ENCODE measurements at places on chromosomes 5 and 9.

- no peak for DNase-seq
Measured at GRCh38 chr5:153086486-153086885, 404.0 kb upstream of the GRIA1 start.

- no peak for DNase-seq
Measured at GRCh38 chr5:110088676-110089436, 399.1 kb downstream of the MAN2A1 start.

DNA sequence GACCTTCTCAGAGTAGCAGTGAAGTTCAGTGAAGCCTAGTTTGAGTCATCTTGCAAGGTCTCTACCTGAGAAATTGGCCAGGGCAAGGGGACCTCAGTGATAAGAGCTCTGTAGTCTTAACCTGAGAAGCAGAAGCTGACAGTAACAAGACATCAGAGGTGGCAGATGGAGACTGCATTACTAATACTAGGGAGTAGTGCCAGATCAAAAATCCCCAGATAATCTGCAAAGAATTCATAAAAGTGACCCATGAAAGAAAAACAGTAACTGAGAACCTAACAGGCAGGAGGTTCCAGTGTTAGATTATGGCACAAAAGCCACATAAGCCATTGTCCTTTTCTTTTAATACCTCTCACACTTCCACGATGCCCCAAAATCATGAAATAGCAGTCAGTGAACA lies 175.5 kb downstream of the MUSK start:
- DNase-seq = no peak

GRCh38 chr9:93128011-93128714 lies 5.9 kb downstream of the NINJ1 start:
- DNase-seq = no peak

GRCh38 chr5:143118222-143118621 lies 285.3 kb downstream of the NR3C1 start:
- DNase-seq = no peak

GRCh38 chr5:157271740-157272271 lies 5.9 kb downstream of the CYFIP2 start:
- peak; percentile 67 for DNase-seq

GRCh38 chr9:31824860-31825259 lies 559.6 kb upstream of the ACO1 start:
- DNase-seq = no peak

DNA sequence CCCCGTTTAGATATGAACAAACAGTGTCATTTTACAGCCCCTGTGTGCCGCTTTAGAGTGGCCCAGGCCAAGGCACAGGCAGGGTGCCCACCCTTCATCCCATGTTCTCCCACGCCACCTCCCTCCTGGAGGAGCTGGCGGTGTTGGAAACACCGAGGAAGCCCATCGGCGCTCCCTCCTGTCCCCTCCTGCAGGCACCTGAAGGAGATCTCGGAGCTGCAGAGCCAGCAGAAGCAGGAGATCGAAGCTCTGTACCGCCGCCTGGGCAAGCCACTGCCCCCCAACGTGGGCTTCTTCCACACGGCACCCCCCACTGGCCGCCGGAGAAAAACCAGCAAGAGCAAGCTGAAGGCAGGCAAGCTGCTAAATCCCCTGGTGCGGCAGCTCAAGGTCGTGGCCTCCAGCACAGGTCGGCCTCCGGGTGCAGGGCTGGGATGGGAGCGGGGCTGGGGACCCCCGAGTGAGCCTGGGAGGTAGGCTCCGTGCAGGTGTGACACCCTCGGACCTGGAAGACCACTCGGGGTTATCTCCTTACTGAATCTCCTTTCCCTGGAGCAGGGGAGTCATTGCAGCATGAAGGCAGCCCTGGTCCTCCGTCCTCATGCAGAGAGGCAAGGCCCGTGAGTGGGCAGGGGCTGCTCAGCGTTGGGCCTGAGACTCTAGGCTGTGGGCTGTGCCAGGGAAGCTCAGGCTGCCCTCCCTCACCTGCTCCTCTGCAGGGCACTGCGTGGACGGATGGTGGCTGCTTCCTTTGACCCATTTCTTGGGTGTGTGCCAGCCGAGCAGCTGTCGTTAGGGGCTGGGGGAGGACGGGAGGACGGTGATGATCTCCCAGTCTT lies 113.9 kb downstream of the WNK2 start:
- DNase-seq = no peak

- no peak for DNase-seq
Measured at GRCh38 chr5:144093868-144094267, 76.6 kb downstream of the YIPF5 start.

- DNase-seq = no peak
Measured at GRCh38 chr9:8362250-8362649, 562.7 kb upstream of the DMAC1 start.

DNA sequence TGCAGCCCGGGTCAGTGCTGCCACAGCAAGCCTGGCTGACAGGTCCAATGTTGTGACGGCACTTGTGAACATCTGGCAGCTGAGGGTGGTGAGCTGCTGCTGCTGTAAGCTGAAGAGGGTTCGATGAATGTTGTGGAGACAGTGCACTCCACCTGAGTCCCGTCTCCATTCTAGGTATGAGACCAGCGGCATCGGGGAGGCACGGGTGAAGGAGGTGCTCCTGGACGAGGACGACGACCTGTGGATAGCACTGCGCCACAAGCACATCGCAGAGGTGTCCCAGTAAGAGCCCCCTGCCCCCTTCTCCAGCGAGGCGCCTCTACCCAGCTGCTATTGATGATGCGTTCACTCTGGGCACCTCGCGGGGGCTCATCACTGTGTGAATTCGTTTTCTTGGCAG lies 38.9 kb upstream of the CFAP157 start:
- no peak for DNase-seq

GRCh38 chr9:95425910-95426551 lies 90.7 kb downstream of the PTCH1 start:
- no peak for DNase-seq

DNA sequence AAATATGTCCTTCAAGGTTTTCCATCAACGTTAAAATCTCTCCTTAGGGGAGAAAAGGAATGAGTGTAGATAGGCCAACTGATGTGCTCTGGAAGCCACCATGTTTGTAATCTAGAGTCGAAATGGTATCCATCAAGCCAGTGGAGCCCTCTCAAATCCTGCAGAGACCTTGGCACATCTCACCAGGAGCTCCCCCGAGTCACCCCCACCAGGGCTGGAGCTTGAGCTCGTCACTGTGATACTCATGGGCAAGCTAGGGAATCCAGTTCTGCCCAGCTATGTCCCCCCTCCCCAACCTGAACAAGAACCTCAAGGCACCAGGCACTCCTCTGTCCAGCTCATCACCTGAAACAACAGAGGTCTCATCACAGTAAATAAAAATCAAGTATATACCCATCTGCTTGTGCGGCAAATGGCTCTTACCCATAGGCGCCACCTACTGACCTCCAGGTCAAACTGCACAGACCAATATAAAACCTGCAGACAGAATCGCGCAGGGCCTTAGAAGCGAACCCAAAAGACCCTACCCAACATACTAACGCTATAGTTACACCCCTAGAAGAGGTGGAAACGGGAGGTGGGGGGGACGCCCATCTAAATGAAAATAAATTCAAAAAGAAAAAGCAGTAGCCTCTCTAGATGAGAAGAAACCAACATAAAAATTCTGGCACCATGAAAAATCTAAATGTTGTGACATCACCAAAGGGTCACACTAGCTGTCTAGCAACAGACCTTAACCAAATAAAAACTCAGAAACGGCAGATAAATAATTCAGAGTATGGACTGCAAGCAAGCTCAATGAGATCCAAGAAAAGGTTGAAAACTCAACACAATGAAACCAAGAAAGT lies 75.0 kb downstream of the TTC39B start:
- no peak for DNase-seq

DNA sequence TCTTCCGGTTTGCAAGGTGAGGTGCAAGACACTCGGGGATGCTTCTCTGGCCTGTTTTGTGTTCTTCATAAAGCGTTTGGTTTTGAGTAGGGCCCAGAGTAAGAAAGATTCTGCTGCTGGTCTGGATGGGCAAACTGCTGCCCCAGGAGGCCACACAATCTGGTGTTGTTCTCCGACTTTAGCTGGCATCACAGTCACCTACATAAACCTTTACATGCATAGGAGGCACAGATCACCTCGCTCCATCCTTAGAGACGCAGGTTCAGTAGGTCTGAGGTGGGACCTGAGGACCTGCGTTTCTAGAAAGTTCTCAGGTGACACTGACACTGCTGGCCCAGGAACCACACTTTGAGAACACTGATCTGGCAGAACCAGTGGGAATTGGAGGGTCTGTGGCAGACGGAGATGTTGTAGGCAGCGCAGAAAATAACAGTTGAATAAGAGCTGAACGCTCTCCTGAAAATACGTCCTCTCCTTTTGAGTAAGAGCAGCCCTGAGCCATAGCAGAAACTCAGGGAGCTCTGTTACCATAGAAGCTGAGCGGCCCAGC lies 3.9 kb upstream of the SLC6A3 start:
- no peak for DNase-seq

DNA sequence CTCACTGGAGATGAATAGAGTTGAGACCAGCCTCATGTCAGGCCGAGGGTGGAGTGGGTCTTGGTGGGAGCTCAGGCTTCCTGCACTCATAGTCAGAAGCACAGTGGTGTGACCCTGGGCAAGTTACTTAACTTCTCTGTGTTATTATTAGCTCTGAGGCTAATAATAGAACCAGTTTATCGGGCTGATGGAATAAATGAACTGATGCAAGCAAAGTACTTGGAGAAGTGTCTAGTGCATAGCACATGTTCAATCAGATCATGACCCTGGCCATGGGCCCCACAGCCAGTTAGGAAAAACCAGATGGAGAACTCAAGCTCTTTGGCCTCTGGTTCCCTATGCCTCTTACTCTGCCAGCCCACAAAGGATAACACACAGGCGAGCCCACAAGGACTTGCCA lies 45.3 kb upstream of the OSMR start:
- DNase-seq = no peak

GRCh38 chr9:113588936-113589335 lies 125.4 kb downstream of the RGS3 start:
- DNase-seq = no peak

DNA sequence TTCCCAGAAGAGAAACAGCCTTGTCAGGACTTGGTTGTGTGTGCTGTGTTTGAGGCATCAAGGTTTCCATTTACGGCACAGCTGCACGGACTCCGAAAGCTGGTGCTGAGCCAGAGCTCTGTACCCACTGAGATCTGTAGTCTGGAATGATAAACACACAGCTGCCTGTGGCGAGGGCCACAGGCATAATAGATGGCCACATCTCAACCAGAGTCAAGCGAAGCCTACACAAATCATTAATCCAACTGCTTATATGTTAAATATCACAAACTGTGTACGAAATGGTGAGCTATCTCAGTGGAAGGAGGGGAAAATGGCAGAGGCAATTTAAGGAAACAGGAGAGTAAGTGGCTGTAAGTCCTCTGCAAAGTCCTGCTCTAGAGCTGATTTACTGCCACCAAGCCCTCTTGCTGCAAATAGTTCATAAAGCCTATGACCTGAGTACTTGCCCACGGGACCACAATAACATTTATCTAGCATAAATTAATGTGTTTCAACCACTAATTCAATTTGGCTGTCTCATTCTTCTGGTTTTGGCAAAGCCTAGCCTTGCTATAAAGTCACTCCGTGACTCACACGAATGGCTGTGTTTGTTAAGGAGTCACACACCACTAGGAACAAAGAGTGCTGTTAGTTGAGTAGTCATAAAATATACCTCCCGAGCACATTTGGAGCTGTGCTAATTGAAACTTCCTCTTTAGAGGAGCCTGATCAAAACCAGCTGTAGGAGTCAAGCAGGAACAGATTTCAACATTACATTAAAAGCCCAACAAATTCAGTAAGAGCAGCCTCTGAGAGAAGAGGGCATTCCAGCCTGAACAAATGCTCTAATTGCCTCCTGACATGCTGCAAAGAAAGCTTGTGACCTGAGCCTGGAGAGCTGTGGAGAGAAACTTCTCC lies 738.6 kb upstream of the ZNF608 start:
- no peak for DNase-seq

DNA sequence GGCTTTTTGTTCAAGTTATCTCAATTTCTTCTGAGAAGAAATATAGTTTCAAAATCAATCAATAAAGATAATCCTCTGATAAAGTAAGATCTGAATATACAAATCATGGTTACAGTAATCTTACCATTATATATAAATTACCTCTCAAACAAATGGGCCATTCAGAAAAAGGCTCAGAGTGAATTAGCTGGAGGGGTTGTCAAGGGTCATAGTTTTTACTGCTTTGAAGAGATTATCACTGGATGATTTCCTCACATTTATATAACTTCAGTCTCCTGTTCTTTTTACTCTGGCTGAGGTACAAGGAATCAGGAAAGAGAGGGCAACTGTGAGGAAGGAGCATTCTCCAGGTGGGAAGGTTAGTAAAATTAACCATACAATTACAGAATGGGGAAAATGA lies 148.6 kb upstream of the ELL2 start:
- DNase-seq = no peak

GRCh38 chr5:7878381-7878873 lies 9.5 kb downstream of the MTRR start:
- DNase-seq = no peak

DNA sequence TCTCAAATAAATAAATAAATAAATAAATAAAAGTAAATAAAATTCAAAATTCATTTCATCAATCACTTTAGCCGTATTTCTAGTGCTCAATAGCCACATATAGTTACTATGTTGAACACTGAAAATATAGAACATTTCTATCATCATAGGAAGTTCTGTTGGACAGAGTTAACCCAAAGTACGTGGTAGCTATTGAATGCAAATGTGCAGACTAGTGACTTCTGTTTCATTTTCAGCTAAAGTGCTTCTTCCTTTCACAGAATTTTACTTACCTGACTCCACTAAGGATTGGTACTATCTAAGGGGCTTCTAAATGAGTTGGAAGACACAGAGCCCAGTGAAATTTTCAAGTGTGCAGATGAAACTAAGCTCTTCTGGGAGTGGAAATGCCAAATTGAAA lies 1208.3 kb downstream of the MAT2B start:
- DNase-seq = no peak

GRCh38 chr5:179553875-179554274 lies 3.5 kb downstream of the RUFY1 start:
- DNase-seq = no peak

DNA sequence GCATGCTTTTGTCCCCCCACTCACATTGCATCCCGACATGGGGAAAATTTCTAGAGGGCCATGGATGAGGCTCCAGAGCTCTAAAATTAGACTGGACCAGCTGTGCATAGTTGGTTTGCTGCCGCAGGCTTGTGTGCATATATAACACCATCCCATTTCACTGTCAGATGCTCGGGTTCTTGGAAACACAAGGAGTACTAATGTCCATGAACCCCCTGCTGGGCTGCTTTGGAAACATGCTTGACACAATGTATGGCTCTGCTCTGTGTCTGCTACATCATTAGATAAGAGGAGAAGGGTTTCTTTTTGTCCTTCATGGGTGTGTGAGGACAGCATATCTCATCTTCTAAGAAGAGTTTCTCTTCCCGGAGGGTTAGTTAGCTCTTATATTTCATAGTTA lies 292.1 kb upstream of the RORB start:
- no peak for DNase-seq

Measured in stimulated activated CD8-positive, alpha-beta memory T cell treated with anti-CD3 and anti-CD28 coated beads, Interleukin-12 subunit alpha, Interleukin-12 subunit beta, amount 100 ng/mL, for 1 hour (primary cell).